ENCODE measurements at places on chromosomes 1 and 21. TPM values are rescaled to one million over a fixed set of nuclear protein-coding genes. Genes with fewer than 3 reads are reported as not detected.

Gene SERINC2
- total RNA-seq, result 45.9 TPM

Gene SON
- 1,038 TPM for total RNA-seq

Gene SEMA6C
- total RNA-seq, result 4.4 TPM

Gene ANGPTL7
- 1.3 TPM for total RNA-seq

Gene RGS7
- total RNA-seq, result 0.15 TPM

Gene YTHDF2
- total RNA-seq, result 45.1 TPM

Gene S100A7
- not detected for total RNA-seq

Gene OR6K3
- total RNA-seq, result 2.1 TPM

Gene CLCNKB
- total RNA-seq, result not detected

Gene SPATC1L
- 14.5 TPM for total RNA-seq

Gene COL9A2
- 4.3 TPM for total RNA-seq

Gene CA6
- not detected for total RNA-seq

Gene CD48
- 12.4 TPM for total RNA-seq

- DNase-seq, result no peak
These were observed 28.5 kb upstream of the CASZ1 start for GRCh38 chr1:10824821-10825540.

DNA sequence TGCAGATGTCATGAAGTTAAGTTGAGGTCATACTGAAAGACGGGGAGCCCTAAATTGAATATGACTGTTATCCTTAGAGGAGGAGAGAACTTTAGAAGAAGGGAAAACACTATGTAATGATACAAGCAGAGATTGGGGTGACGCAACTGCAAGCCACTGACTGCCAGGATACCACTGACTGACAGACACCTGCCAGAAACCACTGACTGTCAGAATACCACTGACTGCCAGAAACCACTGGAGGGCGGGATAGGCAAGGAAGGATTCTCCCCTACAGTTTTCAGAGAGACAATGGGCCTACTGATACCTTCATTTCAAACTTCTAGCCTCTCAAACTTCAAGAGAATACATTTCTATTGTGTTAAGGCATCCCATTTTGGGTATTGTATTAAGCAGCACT lies 388.7 kb downstream of the USH2A start:
- DNase-seq, result no peak

DNA sequence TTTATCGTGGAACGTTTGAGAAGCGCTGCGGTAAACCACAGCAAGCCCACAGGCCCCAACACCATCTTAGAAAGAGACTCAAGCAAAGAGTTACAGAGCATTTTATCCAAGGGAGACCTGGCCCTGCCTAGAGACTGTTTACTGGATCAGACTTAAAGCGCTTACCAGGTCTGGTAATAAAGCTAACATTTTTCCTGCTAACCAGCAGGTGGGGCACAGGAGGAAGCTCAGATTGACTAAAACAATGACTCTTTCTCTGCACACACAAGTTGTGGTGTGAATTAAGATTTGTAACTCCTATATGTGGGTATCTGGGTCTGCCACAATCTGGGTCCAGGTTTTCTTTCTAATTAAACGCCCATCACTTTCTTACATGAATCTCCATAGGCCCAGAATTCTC lies 136.5 kb upstream of the ETS2 start:
- DNase-seq, result no peak

GRCh38 chr1:170309389-170310013 lies 163.7 kb downstream of the NTMT2 start:
- no peak for DNase-seq

- no peak for DNase-seq
These were observed 14.3 kb downstream of the RRP15 start for GRCh38 chr1:218299416-218299815.

GRCh38 chr21:35628316-35628715 lies 432.0 kb downstream of the SETD4 start:
- no peak for DNase-seq

DNA sequence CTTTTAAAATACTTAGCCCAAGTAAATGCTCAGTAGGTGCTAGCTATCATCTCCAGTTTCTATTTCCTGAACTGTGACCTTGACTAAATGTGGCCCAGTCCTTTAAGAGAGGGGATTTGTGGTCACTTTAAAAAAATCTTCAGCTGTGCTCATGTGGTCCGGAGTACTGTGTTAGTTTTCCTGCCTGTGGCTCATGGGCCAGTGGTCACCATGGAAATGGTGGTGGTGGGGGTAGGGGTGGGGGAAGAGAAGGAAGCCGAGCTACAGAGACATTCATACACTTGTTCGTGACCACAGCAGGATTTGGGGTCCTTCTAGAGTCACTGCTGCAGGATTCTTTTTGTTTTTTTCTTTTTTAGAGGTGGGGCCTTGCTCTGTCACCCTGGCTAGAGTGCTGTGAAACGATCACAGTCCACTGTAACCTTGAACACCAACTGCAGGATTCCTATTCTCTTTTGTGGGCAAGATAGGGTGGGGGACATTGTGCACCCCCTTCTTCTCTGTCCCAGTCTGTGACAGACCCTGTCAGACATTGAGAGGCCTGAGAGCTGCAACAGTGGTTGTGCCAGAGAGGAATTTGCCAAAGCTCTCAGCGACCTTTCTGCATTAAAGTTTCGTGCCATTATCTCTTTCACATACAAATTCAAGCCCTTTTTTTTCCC lies 25.8 kb downstream of the KIF26B start:
- no peak for DNase-seq

GRCh38 chr1:246106342-246106763 lies 400.7 kb downstream of the SMYD3 start:
- no peak for DNase-seq

DNA sequence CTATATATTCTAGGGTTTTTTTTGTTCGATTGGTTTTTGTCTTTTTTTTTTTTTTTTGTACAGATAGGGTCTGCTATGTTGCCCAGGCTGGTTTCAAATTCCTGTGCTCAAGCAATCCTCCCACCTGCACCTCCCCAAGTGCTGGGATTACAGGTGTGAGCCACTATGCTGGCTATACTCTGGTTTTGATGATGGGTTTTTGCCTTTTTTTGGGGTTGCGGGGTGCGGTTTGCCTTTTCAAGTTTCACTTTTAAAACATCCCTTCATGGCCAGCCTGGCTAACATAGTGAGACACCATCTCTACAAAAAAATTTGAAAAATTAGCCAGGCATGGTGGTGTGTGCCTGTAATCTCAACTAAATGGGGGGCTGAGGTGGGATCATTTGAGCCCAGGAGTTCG lies 10.0 kb downstream of the KDM5B start:
- DNase-seq, result no peak

DNA sequence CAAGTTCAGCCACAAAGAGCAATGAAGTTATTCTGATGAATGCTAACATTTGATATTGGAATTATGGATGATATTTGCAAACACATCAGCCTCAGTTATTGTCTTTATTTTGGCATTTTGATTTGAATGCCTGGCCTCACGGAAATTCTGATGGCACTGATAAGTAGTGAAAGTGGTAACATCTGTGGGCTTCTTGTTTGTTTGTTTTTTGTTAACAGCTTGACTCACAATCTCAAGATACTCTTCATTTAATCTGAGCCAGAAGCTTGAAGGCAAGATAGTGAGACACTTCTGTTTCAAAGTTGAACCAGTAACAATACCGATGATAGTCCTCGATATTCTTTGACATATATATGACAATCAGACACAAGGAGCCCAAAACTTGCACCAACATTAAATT lies 182.9 kb upstream of the NFIA start:
- DNase-seq, result no peak

- no peak for DNase-seq
These were observed 28.2 kb upstream of the LGALS8 start for GRCh38 chr1:236495467-236496112.

DNA sequence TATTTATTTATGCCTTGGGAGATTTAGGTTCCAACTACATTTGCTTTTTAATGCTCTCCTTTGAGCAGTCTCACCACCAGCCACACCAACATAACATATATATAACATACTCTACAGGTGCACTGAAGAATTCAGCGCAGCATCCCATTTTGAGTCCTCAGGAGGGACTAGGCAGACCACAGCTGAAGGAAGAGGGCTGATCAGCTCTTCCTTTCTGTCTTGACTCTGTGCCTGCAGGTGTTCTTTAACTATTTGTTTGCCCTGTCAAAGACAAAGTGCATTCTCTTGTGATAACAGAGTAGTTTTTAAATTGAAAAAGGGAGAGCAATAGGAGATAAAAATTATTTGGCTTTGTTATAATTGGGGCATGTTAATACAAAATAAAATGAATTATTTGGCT lies 17.0 kb downstream of the HIPK1 start:
- no peak for DNase-seq

- DNase-seq, result no peak
These were observed 8.6 kb upstream of the IL20 start for GRCh38 chr1:206856674-206857464.

GRCh38 chr21:36167541-36167940 lies 10.9 kb downstream of the DOP1B start:
- no peak for DNase-seq

GRCh38 chr1:207308451-207309190 lies 12.9 kb upstream of the CD55 start:
- DNase-seq, result no peak

DNA sequence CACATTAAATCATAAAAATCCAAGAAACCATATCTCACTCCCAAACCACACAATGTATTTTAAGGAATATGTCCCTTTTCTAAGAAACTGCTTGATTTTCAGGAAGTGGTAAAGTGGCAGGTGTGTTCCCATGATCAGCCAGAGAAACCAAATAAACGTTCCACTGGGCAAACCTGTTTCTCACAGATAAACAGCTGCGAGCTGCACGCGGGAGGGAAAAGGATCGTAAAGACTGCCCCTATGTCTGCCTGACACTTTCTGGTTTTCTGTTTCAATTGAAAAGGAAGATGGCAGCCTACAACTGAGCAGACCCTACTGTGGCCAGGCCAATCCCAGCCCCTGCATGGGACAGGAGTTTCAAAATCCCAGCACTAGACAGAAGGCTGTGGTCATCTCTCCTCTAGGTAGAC lies 36.6 kb downstream of the HIVEP3 start:
- no peak for DNase-seq

GRCh38 chr1:167500283-167500860 lies 18.0 kb downstream of the CD247 start:
- DNase-seq, result no peak

DNA sequence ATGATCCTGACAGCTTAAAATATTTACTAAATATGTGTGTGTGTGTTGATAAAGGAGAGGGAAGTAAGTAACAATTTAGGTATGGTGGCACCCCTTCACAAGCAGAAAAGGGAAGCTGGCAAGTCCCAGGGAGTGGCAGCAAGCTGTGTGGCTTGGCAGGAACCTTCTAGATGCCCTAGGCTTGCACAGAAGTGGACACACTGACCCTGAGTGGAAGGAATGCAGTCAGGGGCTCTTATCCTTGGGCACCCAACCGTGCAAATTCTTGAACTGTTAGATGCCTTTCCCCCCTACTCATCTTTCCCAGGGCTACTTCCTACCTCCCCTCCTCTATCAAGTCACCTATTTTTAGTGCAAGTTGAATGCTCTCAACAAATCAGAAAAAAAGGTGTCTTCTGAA lies 18.9 kb downstream of the ACP6 start:
- no peak for DNase-seq

- DNase-seq, result no peak
These were observed 3.6 kb downstream of the ZNF281 start for GRCh38 chr1:200406161-200406797.

GRCh38 chr1:157198619-157199420 lies 60.6 kb upstream of the ETV3 start:
- DNase-seq, result no peak

DNA sequence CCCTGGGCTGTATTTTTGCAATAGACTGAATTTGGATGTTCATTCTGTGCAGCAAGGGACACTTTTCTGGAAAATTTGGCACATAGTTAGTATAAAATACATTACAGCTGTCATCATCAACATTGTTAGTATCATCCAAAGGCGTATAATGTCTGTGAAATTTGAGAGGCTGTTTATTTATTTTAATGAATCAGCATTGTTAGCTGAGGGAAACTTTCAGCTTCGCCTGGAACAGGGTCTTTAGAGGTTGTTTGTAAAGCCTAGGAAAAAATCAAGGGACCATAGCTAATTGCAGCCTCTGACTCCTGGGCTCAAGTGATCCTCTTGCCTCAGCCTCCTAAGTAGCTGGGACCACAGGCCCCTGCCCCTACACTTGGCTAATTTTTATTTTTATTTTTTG lies 106.8 kb upstream of the USP24 start:
- no peak for DNase-seq

Measured in upper lobe of left lung (tissue), 6 donors.